ENCODE measurements at places on chromosomes 11 and 22.

DNA sequence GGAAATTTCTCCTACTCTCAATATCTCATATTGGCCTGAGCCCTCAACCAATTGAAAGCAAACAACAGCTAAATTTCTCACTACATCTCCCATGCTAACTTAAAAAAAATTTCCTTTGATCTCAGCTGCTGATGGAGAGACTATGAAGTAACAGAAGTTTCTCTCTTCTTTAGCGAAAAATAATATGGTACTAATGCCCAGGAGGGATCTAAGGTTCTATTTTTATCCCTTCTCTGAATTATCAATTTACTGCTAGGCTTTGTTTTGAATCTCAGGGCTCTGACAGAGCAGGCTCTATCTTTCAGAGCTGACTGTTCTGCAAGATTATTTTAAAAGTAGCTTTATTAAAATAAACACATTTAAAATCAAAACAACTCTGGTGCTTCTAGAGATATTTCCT is 558.6 kb downstream of the KCNA4 start:
- DNase-seq, result no peak

DNA sequence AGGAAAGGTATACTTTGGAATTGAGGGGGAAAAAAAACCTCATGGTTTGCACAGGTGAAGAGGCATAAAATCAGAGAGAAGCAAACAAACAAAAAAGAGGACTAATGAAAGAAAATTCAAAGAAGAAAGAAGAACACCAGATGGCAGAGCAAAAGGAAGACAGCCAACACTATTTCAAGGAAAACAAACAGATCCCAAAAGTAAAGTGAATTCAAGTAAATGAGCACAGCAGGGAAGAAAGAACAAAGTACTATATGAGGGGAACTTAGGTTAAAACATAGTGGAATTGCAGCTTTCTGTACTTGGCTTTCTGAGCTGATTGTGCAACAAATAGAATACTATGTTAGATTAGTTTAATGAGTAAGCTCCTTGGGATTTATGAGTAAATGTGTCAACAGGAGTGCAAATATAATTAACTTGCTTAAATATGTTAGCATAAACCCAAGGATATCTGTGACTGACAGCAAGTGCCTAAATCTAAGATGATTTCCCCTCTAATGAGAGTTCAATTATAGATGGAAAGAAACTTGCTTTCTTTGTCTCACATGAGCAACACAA is 404.6 kb upstream of the CNTN5 start:
- DNase-seq, result no peak

DNA sequence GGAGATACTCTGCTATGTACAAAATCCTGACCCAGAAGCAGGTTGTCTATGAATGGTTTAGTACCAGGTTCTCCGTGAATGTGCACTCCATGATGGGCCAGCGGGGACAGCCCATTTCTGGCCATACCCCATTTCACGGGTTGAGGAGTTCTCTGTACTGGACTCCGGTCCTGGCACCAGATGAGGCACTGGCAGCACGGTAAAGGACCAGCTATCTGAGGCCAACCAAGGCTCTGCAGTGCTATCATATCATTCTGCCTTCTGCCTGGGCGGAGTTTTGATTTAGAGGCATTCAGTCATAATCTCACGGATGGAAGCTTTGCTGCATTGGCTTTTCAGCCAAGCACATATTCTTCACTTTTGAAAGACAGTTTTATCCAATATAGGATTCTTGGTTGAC is 18.5 kb upstream of the KMT5B start:
- no peak for DNase-seq

- no peak for DNase-seq
These were observed 53.3 kb downstream of the MED15 start for GRCh38 chr22:20560716-20561115.

GRCh38 chr11:21723678-21724077 is 469.2 kb upstream of the ANO5 start:
- DNase-seq, result no peak

- no peak for DNase-seq
These were observed 149.8 kb downstream of the CCDC34 start for GRCh38 chr11:27213232-27213660.

DNA sequence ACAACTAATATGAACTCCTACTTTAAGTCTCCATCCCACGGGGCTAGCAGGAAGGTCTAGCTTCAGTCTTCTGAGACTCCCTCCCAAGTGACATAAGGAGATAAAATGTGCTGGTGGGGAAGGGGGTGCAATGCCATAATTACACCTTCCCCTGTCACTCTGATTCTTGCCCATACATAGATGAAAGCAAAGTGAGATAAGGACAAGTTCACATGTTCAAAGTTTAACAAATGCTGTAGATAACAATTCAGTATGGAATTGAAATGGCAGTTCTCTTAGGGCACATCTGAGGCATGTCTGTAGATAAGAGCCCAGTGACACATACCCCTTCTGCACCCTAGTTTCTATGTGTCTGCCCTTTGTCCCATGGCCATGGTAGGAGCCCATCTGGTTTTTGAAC is 38.2 kb upstream of the PANX1 start:
- DNase-seq, result no peak

DNA sequence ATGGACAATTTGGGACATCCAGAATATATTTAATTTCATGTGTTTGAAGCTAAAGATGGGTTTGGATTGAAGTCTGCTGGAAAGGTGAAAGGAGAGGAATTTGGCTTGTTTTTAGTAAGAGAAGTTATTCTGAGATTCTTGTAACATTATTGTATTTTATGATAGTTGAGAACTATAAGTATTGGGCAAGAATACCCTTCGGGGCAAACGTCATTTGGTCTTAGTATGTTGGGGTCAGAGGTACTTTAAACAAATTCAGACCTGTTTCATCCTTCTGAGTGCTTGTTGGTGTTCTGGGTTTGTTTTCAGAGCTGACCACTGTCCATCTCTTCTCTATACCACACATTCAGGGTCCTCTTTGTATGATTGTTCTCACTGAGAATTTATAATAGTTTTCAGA is 19.5 kb downstream of the PANX1 start:
- DNase-seq, result no peak

DNA sequence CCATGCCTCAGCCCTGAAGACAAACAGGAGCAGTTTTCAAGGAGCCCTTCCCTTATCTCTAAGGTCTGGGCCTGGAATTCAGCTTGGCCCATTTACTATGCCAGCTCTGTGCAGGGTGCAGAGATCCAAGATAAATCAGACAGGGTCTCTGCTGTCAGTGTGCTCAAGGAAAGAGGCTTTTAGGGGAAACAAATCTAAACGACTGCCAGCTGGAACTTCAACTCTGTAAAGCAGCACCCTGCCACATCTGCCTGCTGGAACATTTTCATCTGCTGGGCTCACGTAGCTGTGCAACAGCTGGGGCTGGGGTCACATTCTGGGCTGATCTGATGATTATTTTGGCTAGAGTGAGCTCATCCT is 19.8 kb upstream of the EHF start:
- no peak for DNase-seq

DNA sequence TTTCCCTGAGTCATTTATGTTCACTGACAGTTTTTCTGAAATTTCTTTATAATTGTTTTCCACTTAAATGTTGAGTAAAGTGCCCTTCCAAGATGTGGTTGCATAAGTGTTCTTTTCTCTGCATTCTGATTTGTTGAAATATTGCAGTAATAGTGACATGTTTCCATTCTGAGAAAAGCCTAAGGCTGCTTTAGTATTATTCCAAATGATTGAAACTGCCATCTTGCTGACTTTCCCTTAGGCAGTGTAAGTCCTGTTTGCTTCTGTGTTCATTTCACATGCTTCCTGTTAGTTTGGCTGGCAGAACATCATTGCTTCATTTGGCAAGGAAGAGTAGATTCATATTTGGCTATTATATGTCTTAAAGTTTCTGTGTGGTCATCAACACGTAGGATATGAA is 146.5 kb downstream of the ELP4 start:
- no peak for DNase-seq

DNA sequence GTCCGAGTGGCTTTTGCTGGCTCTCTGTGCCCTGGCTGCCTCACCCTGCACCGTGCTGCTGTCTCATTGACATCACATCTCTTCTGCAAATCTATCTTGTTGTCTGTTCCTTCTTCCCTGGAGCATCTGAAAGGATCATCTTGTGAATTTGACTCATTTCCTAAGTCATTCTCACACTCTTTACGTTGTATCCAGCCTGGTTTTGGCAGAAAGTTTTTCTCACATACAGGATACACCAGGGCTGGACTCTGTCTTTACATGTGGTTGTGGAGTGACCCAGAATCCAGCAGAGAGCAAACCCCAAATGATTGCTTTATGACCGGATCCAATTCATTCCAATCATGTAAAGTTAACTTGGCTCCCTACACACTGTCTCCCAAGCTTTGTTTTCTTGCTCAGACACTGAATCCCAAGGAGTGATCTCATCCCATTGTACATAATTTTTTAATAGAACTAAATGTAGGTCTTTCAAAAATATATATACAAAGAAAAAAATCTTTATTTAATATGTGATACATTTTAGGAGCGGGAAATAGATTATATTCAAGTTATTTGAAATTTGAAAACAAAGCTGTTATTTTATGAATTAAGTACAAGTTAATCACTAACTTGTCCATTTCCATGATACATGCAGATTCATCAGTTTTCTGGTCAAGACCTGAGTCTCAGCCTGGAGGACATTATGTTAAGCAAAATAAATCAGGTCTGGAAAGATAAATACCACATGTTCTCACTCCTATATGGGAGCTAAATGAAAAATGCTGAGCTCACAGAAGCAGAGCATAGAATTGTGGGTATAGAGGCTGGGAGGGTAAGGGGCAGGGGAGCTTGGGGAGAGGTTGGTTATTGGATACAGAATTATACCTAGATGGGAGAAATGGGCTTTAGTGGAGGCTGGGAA is 2.9 kb upstream of the RFPL1 start:
- DNase-seq, result no peak

- DNase-seq, result no peak
These were observed 51.5 kb downstream of the RBFOX2 start for GRCh38 chr22:35977136-35977535.

DNA sequence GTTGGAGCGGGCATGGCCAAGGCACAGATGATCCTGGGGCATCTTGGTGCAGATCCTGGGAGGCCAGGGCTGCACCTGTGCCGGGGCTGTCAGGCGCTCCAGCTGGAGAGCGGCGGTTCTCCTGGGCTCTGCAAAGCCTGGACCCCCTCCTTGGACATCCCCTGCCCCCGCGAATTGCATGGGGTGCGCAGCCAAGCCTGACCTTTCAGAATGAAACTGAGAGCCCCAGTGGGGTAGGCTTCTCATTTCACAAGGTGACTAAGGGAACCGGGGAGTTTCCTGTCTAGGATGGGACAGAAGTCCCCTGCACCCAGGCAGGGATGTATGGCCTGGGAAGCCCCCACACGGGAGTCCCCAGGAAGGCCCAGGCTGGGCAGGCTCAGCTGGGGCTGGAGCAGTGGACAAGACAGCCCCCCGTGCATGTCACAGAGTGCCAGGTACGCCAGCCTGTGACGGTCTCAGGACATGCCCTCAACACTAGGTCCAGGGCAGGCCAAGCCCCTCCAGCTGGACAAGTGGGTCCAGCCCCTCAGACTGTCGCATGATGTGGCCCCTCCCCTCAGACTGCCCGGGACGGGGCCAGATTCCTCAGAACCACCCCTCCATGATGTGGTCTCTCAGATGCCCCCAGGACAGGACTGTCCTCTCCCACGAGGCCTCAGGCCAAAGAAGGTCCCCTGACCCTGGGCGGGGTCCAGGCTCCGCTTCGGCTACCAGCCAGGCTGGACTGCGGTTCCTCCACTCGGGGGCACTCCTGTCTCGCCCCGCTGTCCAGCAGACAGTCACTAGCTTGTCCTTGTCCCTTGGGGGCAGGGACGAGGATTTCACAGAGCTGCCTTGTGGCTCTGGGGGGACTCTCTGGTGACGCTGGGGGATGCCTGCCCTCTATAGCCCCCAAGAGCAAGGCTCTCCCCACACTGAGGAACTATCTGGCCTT is 2.3 kb downstream of the LSP1 start:
- DNase-seq, result no peak

DNA sequence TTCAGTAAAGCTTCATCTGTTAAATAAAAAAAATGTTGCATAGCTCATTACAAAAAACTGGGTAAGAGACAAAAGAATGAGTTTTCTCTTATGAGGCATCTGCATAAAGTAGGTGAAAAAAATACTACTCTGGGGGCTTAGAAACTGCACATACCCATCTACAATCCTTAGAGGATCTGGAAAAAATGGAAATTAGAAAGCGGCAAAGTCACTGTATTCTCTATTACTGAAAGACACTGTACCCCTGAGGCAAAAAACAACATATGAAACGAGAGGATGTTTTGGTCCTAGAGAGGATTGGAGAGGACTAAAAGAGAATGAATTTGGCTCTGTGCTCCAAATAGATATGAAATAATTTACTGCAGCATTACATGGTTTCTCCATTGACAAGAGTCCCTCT is 206.7 kb upstream of the PITPNB start:
- no peak for DNase-seq

- no peak for DNase-seq
These were observed 25.5 kb downstream of the SCGB1A1 start for GRCh38 chr11:62444236-62444833.

- no peak for DNase-seq
These were observed 35.5 kb downstream of the BBOX1 start for GRCh38 chr11:27076121-27076589.

DNA sequence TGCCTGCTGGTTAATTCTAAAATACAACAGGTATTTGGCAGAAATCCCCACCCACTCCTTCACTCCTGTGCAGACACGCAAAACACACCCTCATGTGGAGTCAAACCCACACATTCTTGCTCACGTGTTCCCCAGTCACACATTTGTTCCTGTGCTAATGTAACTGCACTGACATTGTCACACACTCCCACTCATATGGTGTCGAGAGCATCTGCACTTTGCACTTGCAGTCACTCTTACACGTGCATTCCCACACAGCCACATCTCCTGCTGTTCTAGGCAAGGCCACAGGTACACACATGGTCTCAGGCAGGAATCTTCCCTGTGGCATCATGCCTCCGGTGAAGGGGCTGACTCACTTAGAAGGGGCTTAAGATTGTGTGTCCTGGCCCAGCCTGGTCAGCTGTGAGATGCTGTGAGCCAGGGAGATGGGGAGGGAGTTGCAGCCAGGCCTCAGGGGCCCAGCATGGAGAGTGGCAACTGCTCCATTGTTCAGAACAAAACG is 395.0 kb downstream of the TENM4 start:
- no peak for DNase-seq

DNA sequence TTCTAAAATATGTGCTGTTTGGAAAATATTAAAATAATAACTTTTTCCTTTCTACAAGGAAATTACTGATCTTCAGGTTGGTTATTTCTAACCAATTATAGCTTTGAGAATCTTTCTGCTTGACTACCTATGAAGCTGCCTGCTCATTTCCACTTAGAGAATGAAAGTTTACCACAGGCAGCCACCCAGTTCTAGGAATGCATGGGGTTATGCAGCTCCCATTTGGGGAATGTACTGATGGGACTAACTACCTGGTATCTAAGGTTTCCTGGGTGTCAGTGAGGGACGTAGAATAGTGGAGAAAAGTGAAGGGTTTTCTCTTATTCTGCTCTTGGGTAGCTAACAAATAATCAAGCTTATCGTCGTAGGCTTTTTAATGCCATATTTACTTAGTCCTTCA is 73.4 kb downstream of the DEUP1 start:
- no peak for DNase-seq
